ENCODE measurements at places on chromosomes 2 and 18.

DNA sequence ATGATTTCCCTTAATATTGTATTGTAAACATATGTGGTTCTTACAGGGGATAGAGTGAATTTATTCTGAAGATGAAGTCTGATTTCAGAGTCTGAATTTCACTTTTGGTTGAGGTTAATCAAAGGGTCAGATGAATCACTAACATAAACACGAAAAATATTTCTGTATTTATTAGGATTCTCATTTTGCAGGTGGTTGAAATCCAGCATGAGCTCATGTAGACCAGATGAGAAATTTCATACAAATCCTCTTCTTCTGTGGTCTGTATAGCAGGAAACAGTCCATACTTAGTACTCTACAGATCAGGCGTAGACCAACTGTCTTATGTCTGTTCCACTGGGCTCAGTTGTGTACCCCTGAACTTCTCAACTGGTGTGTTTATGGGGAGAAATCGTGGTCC, 157.8 kb downstream of the BABAM2 start:
- DNase-seq: no peak

DNA sequence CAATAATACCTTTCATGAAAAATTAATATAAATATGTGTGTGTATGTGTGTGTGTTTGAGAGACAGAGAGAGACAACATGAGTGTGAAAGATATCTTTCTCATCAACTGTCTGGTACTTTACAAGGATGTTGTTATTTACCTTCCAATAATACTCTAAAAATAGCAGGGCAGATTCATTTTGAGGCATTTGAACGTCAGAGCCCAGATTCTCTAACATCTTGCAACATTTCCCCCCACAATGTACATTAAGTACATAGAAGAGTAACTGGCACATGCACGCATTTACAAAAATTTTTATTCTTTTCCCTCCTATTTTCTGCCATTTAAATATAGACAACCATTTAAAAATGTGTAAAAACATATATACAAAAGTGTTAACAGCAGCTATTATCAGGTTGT, 100.9 kb downstream of the PID1 start:
- DNase-seq: no peak

DNA sequence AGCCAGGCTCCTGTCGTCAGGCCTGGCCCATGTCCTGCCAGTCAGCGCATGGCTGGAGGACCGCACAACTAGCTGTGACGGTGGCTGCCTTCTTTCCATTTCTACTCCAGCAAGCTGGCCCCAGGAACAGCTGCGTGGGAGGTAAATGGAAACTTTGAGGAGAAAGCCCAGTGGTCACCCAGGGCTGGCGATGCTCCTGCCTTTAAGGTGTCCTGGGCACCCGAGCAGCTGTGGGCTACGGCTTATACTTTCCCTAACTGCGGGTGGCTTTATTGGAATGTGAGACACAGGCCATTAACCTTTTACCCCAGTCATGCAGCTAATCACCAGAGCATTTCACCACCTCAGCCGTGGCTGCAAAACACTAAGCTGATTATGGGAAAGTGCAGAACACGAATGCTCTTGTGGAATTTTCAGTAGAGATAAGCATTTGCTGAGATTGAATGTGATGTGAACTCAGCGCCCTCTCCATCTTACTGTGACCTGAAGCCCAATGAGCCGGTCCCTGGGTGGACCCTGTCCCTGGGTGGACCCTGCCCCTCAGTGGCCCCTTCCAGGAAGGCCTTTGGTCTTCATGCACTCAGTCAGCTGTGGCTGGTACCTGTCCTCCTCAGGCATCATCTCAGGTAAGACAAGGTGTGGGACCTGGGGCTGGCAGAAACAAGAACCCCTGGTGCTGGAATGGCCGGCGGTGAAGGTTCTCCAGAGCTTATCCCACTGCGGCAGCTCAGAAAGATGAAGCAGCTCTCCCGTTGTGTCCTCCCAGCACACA, 275.4 kb upstream of the HS6ST1 start:
- no peak for DNase-seq

GRCh38 chr18:43559507-43559906, 282.2 kb upstream of the SYT4 start:
- no peak for DNase-seq

DNA sequence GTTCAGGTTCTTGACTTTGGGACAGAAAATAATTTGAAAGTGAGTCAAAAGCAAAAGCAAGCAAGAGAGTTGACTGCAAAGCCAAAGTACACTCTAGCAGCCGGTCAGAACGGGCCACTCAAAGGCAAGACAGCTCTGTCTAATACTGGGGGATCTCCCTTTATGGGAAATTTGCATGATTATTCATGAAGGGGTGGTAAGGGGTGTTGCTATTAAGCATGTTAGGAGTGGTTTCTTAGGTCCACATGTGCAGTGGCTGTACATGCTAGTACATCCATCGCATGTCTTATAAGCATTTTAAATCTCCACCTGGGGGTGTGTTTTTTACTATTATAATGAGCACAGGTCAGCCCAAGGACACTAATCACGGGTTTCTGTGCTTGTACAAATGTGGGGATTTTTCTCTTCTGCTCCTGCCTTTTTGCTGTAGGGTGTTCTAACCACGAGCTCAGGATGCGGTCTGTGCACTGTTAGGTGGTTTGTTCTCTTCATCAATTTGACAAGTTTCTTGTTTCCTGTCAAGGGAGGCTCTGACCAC, 60.2 kb upstream of the SPP2 start:
- no peak for DNase-seq

- DNase-seq: no peak
These were observed 184.8 kb upstream of the CRIM1 start for GRCh38 chr2:36170805-36171204.

- no peak for DNase-seq
These were observed 111.7 kb downstream of the MYCN start for GRCh38 chr2:16051841-16052564.

GRCh38 chr2:217356142-217356541, 496.3 kb upstream of the TNP1 start:
- DNase-seq: no peak

All from A172 (cell line).